Thoracic aorta (tissue), 2 donors: ENCODE measurements at places on chromosomes 2 and 18.

DNA sequence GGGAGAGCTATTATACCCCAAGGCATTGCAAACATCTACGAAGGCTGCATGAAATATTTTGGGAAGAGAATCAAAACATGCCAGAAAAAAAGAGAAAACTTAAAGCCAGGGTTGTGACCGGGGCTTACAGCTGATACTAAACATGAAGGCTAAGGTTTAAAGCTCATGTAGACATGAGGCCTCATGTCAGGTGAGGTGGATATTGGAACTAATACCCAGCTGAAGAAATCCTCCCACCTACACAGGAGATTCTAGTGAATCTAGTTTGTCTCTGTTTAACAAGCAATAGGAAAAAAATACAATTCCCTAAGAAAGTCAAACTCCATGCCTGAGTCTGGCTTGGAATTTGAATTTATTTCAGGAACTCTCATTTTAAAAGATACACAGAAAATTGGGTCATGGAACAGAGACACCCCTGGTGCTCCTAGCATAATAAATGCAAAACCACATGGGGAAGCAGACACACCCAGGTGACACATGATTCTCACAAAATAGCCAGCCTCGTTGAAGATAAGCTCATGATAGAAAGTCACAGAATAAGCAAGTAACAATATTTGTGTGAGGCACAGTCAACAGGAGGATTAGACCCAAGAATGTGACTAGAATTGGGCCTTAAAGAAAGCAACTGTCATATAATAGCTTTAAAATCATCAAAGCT, 42.2 kb downstream of the UPP2 start:
- no peak for DNase-seq

- no peak for DNase-seq
These were observed 12.6 kb downstream of the LGALSL start for GRCh38 chr2:64466478-64467085.

GRCh38 chr2:144826105-144826504, 306.2 kb upstream of the ZEB2 start:
- DNase-seq: no peak

DNA sequence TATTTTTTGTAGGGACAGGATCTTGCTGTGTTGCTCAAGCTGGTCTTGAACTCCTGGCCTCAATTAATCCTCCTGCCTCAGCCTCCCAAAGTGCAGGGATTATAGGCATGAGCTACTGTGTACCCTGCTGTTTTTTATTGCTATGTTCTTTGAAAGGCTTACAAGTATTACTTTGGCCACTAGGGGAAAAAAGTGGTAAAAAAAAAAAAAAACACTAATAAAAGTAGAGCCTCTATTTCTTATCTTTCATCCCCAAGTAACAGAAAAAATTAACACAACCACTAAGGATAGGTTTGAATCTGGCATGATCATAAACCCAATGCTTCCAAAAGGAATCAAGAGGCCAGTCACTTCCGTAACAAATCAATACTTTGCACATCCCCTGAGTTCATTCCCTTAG, 11.6 kb downstream of the NOL10 start:
- DNase-seq: no peak

- DNase-seq: no peak
These were observed 22.3 kb upstream of the VPS4B start for GRCh38 chr18:63444580-63444979.

GRCh38 chr18:37534627-37535026, 31.0 kb downstream of the CELF4 start:
- no peak for DNase-seq

GRCh38 chr2:84280873-84281272, 178.2 kb downstream of the SUCLG1 start:
- DNase-seq: no peak

- DNase-seq: peak; percentile 3
These were observed 67.7 kb upstream of the L3MBTL4 start for GRCh38 chr18:6482198-6482977.

DNA sequence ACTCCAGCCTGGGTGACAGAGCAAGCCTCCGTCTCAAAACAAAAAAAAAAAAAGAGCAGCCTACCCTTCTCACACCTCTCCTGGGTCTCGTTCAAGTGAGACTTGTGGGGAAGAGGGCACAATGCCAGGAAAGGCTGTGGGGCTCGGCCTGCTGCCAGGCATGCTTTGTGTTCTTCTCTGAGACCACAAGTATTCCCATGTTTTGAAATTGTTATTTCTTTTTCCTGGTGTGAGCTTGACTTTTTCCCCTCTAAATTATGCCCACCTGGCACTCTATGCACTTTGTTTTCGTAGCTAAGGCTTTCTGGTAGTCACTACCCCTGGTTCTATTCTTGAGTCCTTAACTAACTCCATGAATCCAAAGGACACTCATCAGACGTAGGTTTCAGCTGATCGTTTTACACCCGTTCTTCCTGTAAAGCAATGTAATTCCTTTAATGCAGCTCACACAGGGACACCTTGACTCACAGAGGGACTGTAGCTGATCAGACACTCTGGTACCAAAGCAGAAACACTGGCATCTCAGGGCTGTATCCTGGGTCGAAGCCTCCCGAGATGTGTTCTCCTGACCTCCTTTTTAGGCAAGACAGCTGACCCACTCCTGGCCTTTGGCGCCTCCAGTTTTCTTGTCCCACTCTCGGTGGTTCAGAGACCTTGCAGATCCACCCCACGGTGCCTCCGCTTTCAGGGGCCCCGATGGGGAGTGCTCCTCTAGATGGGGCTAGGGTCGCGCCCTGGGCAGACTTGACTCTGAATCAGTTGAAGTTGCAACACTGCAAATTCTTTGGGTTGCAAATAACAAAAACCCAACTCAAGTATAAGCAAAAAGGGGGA, 193.3 kb upstream of the AGAP1 start:
- DNase-seq: no peak

DNA sequence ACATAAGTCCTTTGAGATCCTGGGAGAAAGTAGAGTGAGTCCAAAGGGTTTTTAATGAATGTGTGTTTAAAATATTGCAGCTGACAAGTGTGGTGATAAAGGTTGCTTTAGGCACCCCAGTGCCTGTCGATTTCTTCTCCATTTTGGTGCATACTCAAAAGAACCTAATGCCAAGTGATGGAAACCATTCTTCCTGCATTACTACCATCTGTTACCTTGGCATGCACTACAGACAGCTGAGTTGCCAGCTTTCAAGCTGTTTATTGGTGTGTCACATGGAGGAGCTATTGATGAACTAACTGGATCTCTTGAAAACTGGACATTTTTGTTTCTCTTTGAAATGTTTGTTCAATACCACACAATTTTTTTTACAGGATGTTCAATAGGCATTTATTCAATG, 350.0 kb downstream of the AKAIN1 start:
- DNase-seq: no peak

- no peak for DNase-seq
These were observed 158.3 kb downstream of the ZFP36L2 start for GRCh38 chr2:43068041-43068533.

DNA sequence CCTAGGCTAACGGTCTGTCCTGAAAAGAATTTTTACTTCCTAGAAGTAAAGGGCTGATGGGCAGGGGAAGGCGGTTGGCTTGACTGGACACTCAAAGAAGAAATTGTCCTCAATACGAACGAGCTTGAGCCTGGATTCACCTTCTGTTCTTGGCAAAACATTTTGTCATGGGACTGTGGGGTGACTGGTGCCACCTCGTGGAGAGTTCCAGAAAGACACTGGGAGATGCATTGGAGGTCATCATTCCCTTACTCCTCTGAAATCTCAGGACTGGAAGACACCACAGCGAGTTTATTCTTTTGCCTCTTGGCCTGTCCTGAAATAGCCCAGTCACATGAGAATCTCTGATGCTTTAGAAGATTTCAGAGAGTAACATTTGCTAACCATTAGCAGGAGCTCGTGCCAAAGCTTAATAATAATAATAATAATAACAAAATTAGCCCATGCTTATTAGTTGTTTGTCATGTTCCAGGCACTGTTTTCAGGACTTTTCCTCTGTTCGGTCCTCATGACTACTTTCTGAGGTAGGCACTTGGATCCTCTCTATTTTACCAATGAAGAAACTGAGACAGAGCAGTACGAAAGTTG, 44.5 kb downstream of the TMEM182 start:
- DNase-seq: peak; percentile 5

DNA sequence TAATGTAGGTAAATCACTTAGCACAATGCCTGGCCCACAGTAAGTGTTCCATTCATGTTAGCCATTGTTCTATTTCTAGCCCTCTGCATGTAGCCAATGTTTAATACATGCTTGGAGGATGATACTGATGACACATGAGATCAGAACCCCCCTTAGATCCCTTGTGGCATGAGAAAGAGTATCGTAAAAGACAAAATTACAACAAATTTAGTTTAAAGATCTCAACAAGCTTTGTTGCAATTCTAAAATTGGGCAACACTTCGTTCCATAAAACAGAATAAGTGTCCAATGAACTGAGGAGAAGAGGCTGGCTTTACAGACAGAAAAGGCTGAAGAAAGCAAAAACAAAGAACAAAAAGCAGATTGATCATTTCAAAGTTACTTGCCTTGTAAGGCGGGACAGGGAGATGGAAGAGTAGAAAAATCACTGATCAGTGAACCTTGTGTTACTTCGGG, 148.7 kb upstream of the SLC1A4 start:
- DNase-seq: no peak

DNA sequence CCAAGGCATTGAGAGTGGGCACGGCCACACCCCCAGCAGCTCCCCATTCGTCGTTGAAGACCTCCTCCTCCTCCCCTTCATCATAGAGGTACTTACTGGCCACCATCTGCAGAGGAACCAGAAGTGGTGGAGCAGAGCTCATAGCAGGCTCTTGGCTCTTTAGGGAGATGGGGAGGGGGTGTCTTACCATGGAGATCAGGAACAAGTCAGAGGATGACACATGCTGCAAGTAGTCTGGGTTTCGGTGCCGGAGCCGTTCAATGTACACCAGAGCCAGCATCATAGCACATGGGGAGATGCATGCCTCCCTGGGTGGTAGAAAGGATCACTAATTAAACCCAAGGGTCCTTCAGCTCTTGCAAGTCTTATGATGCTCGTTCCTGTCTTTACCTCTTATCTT, 1.9 kb downstream of the CNPPD1 start:
- no peak for DNase-seq

- no peak for DNase-seq
These were observed 96.9 kb downstream of the HNRNPLL start for GRCh38 chr2:38505779-38506178.

DNA sequence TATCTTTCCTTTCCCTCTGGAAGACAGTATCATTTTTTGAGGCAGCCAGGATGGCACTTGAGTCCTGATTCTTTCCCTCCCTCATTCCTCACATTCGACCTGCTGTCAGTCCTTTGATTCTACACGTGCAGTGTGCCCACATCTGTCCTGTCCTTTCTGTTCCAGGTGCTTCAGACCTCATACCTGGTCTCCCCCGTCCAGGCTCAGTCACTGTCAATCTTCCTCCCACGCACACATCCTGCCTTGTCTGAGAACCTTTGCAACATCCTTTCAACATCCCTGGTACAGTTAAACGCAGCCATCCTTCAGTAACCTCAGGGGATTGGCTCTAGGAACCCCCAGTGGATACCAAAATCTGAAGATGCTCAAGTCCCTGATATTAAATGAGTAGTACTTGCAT, 10.1 kb downstream of the BCL2 start:
- DNase-seq: no peak

- no peak for DNase-seq
These were observed 53.3 kb downstream of the NEDD4L start for GRCh38 chr18:58097121-58097906.
